Stimulated activated CD4-positive, alpha-beta T cell treated with anti-CD3 and anti-CD28 coated beads, Interleukin-1b, Interleukin-23, amount 100 ng/mL, for 1 hour (primary cell): ENCODE measurements at places on chromosomes 4 and X.

GRCh38 chrX:9135901-9136510, 102.1 kb upstream of the FAM9B start:
- DNase-seq, result no peak

DNA sequence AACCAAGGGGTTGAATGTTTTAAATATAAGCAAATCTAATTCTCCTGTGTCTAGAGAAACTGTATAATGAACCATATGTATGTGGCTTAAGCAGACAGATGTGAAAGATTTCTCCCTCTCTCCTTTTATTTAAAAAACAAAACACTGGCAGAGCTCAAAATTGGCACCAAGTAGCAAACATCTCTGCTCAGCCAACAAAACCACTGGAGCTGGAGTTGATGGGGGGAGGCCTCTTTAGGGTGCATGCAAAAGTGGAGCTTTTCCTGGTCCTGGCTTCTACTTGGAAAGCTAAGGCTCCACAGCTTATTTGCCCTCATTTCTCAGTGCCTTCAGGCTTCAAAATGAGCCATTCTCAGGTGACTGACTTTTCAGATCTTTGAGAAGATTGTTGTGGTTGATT, 95.6 kb downstream of the REPS2 start:
- no peak for DNase-seq

- DNase-seq, result no peak
Measured at GRCh38 chrX:56813318-56813837, 84.3 kb downstream of the NBDY start.

DNA sequence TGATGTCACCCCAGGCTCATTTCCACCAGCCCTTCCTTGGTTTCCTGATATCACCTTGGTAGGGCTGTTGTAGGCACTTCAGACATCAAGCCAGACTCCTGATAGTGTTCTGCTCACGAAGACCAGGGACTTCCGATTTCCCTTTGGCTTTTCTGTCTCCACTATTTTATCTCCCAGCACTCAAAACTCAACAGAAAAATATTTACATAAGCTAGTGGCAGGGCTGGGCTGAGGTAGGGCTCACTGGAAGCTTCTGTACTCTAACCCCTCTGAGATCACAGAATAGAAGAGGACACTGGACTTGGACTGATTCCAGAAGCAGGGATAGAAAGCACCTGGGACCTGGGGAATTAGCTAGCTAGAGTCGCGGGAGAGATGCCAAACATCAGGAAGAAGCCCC, 34.4 kb upstream of the EFNB1 start:
- no peak for DNase-seq

DNA sequence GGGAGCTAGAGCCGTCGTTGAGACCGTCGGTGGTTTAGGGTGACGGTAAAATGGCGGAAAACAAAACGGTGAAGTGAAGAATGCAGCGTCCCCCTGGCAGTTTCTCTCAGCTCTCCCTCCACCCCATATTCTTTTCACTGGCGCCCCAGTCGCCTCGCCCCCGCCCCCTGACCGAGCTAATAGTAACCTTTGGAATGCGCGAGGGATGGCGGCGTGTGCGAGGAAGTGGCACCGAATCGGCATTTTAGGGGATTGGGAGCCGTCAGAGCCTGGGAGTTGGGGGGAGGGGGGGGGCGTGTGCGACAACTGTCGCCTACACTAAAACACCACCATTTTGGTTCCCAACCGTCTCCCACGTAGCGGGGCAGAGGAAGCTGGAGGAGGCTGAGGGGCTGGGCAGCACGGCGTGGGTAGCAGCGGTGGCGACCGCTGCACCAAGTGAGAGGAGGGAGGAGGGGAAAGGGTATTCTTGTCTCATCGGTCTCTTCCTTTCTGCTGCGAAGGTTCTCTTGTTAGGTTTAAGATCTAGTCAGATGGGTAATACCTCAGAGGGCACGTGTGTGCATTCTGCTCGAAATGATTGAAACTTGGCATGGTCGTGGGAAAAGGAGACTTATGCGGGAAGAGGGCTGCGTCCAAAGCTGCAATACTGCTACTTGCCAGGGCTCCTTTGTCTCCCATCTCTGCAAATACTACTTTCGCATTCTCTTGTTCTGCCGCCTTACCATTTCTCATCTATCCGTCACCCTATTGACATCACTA, 840 bp downstream of the ZNF711 start:
- no peak for DNase-seq

GRCh38 chrX:39599339-39599738, 498.4 kb downstream of the BCOR start:
- DNase-seq, result no peak

DNA sequence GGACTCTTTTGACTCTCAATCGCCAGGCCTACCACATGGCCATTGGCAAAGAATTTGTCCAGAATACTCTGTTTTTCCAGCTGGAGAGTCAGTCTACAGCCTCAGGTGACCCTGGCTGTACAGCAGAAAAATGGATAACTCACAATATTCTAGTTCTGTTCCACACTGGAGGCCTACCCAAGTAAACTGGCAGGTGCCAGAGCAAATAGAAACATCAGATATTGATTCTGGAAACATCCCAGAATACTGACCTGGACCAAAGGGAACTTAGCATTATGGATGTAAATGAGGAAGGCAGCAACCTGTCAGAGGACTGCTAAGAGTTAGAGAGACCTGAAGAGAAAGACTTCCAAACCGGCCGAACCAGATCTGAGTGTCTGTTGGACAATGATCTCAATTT, 147.9 kb upstream of the SMAD1 start:
- no peak for DNase-seq

DNA sequence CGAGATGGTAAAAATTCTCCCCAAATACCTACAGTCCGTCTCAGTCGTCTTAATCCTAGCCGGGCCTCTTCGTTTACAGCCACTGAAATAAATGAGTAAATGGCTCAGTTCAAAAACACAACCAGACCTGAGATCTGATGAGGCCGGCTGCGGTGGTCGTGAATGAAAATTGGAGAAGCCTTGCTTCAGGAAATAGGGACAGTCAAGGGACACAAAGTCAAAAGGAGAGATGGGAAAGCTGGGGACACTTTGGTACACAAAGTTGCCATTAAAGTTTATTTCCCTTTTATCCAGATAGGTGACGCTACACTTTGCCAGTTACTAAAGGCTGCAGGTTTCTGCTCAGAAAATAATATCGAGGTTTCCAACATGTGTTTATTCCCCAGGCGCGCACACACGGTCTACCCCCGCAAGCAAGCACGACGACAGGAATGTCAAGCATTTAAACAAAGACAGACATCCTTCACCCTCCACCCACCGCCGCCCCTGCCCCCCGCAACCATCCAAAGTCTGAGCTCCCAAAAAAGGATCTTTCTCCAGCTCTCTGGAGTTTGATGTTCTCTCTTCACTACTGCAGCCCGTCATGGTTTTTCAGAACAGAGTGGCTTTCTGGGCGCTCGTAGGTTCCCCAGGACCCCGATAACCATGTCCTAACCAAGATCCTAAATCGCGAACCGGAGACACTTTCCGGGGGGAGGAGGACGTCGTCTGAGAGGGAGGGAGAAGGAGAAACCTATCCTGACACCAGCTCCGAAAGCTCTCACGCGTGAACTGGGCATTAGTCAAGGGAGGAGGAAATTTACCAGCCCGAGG, 1.3 kb upstream of the PCDH7 start:
- no peak for DNase-seq

DNA sequence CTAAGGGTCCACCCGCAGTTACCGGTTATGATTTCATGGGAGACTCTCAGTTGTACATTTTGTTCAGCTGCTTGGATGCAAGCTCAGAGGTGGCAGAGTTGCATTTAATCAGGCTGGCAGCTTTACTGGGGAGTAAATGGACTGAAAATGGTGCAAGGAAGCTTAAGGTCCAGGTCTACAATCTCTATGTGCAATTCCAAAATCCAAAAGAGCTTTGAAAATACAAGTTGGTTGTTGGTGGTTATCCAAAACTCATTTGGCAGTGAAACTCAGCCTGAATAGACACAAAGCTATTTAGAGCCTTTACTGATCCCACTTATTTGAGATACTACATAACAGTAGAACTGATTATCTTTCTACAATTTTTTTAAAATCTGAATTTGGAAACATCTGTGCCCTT, 11.8 kb upstream of the ZFP42 start:
- no peak for DNase-seq

GRCh38 chrX:30627818-30628652, 25.2 kb upstream of the GK start:
- DNase-seq, result no peak

- DNase-seq, result no peak
Measured at GRCh38 chr4:175282407-175282806, 364.2 kb downstream of the ADAM29 start.

GRCh38 chrX:10121787-10122186, 35.0 kb upstream of the CLCN4 start:
- DNase-seq, result no peak

GRCh38 chr4:75037252-75037651, 104.3 kb downstream of the PARM1 start:
- DNase-seq, result no peak

DNA sequence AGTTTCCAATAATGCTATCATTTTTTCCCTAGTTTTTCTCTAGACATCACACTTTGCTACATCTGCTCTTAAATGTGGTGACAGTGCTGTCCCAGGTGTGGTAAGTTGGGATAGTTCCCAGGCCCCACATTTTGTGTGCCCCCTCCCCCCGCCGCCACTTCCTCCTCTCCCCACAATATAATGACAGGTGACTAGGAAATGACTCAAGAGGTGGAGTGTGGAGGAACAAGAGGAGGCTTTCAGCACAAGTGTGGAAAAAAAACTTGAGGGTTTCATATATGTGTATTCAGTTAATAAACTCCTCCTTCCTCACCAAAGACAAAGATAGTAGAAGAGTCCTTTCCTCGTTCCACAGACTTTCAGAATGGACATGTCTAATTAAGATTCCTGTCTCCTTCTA, 18.3 kb upstream of the IL21 start:
- DNase-seq, result no peak

GRCh38 chr4:106985830-106986229, 50.3 kb downstream of the DKK2 start:
- DNase-seq, result no peak

DNA sequence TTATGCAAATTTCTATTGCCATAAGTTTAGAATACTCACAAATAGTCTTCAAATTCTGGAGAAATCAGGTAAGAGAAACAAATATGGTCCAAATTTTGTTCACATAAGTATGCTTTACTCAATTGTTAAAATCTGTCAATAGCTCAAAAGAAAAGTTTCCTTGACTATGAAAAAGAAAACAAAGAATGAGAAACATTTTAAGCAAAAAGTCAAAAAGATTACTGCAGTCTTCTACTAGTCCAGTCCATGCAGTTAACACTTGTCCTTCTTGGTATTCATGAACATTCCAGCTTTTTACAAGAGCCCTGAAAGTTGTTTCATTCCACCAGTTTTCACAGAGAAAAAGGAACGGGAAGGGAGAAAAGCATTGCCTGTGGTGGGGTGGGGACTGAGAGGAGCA, 54.7 kb upstream of the ZXDA start:
- DNase-seq, result no peak

DNA sequence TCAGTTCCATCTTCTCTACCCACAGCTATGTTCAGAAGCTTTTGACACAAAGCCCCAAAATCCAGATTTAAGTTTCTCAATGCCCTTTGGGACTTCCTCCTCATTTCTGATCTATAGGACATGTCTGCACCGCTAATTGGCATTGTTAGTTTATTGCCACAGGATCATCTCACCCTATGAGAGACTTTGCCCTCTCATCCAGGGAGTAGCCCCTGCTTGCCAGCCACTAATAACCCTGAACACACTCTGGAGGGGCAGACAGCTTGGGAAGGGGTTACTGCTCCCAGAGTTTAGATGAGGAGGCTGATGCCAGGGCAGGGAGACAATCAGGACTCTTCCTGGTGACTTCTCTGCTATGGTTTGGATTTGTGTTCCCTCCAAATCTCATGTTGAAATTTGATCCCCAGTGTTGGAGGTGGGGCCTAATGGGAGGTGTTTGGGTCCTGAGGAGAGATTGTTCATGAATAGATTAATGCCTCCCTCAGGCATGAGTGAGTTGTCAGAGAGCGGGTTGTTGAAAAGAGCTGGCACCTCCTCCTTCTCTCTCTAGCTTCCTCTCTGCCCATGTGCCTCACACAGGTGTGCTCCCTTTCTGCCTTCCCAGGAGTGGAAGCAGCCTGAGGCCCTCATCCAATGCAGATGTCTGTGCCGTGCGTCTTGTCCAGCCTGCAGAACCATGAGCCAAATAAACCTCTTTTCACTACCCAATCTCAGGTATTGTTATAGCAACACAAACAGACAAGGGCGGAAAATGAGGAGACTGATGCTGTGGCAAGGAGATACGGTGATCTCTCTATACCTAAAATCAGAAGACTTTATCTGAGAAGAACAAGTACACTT, 3.6 kb upstream of the SCARB2 start:
- no peak for DNase-seq

- no peak for DNase-seq
Measured at GRCh38 chr4:732486-732885, 26.9 kb downstream of the PCGF3 start.

- DNase-seq, result no peak
Measured at GRCh38 chr4:13331827-13332226, 152.3 kb downstream of the RAB28 start.

DNA sequence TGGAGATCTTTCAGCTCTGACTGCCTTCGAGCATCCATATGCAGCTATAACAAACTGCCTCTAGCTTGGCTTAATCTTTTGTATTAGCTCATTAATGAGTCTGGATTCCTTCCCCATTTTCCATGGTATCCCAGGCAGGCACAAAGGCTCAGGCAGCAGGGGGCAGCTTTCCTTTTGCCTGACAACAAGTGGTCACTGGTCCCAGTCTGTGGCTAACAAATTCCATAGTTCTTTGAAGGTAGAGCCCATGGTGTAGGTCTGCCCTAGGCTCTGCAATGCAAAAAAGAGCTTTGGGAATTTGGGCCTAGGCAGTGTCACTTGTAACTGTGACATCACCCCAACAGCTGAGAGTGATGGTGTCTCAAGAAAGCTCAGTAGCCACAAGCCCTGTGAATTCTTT, 234.4 kb upstream of the GPC4 start:
- DNase-seq, result no peak

GRCh38 chr4:65777270-65777669, 107.0 kb upstream of the EPHA5 start:
- no peak for DNase-seq
